Smooth muscle cell of the brain vasculature (primary cell): ENCODE measurements at places on chromosomes 7 and 10.

GRCh38 chr10:283916-284356 is 148.7 kb downstream of the ZMYND11 start:
- no peak for DNase-seq

GRCh38 chr7:81623251-81623855 is 146.5 kb downstream of the HGF start:
- no peak for DNase-seq

DNA sequence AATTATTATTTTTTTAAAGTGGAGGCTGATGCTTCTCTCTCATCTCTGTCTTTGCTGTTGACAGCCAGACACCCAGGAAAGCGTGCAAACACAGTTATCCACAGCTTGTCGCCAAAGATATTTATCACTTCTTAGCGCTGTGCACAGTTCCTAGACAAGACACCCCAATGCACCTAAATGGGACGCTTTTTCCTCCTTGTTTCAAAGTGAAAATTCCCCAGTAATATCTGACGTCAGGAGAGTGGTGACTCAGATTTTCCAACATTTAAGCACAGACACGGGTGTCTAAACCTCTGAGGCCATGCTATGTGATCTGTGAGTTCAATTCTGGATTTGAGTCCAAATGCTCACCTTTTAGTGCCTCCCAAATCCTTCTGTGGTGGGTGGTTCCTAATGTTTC is 151.6 kb downstream of the EMX2 start:
- no peak for DNase-seq

DNA sequence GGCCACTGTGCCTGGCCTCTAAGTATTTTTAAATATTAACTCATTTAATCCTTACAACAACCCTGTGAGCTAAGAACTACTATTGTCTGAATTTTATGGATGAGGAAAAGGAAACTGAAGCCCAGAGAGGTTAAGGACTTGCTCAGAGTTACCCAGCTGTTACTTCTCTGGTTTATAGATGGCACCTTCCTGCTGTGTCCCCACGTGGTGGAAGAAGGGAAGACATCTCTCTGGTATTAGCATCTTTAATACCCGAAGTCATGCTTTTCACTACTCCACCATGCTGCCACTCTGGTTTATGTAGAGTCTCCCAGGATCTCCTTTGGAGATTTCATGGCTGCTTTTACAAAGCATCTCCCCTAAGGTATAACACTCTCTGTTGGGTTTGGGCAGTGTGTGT is 105.5 kb upstream of the MKLN1 start:
- no peak for DNase-seq

GRCh38 chr10:5002013-5002727 is 1.5 kb downstream of the AKR1C2 start:
- DNase-seq: no peak

DNA sequence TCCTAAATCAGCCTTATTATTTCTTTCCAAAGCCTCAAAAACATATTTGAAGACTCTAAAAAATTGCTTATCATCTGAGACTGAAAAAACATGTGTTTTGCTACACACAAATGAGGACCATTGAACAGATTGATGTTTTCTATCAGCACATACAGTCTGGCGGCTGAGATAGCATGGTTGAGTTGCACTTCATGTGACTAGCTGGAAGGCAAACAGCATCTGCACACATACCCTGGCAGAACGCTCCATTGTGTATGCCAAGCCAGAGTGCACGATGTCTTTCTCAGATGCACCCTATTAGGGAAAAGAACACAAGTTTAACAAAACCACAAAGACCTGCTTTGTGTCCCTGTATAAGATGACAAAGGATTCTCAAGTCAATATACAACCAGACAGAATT is 33.0 kb downstream of the FAM25A start:
- DNase-seq: no peak

DNA sequence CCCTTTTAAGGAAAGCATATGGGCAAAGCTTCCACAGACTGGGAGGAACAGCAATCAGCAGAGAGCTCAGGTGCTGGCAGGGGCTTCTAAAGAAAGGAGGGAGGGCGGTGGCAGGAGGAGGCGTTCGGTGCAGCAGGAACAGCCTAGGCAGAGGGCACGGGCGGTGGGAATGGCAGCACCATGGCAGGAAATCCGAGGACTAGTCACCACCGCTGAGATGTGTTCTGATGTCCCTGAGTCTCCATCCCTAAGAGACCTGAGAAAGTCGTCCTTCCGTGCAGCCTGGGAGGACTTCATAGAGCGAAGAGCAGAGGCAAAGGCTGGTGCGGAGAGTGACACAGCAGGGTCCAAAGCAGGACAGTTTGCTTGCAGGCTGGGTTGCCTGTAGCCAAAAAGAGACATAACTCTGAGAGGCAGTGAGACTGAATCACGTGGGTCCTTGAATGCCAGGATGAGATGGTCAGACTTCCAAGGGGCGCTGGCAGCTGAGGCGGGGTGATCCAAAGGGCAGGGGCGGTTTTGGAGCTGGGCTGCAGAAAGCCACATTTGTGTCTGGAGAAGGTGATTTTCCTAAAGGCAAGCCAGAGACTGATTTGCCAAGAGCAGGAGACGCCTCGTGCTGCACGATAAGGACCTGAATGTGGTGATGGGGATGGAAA is 35.8 kb upstream of the GRID1 start:
- no peak for DNase-seq

DNA sequence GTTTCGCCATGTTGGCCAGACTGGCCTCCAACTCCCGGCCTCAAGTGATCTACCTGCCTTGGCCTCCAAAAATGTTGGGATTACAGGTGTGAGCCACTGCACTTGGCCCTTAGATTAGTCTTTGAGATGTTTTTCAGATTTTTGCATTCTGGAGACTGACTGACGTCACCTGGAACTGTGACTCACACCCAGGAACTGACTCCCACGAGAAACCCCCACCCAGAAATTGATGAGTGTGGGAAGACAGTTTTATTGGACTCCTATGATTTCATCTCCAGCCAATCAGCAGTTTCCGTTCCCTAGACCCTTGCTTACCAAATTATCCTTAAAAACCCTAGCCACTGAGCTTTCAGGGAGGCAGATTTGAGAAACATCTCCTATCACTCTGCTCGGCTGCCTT is 867.3 kb downstream of the TYW1 start:
- no peak for DNase-seq

DNA sequence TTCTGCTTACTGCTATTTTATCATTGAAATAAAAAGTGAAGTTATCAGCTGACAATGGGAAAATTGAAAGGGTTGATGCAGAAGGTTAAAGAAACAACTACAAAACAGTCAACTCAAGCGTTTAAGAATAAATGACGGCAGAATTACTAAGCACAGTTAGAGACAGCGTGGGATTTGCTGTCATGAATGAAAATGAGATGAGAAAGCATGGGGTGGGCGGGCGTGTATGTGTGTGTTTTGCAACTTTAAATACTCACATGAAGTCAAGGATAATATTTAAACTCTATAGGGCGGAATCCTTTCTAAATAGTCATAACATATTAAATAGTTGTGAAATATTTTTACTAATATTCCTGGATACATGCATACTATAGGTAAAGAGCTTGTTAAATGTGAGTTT is 450.8 kb downstream of the ETV1 start:
- DNase-seq: no peak

DNA sequence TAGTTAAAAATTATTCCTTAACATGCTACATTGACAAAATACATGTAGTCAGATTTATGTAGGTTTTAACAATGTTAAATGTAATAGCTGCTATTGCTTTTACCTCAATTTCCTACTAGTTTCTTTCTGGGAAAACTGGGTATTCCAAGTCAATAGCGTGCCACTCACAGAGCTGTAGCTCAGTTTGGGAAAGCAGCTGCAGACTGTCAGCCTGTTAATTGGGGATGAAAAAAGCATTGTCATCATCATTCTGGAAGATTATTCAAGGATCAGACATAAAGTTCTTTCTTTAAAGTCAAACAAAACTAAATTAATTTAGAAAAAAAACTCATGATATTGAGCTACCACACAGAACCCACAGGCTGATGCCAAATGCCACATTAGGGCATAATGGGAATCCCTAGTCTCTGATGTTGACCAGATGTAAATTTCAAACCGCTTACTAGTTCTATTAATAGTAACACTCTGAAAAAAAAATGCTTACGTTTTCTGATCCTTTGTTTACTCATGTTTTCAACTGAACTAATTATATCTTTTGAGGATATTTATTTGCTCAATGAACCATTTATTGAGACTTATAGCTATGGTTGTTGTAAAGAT is 19.6 kb upstream of the AGMO start:
- no peak for DNase-seq

- DNase-seq: no peak
Measured at GRCh38 chr7:140732416-140732815, 35.9 kb downstream of the NDUFB2 start.

GRCh38 chr7:12235970-12236369 is 24.9 kb downstream of the TMEM106B start:
- DNase-seq: no peak

DNA sequence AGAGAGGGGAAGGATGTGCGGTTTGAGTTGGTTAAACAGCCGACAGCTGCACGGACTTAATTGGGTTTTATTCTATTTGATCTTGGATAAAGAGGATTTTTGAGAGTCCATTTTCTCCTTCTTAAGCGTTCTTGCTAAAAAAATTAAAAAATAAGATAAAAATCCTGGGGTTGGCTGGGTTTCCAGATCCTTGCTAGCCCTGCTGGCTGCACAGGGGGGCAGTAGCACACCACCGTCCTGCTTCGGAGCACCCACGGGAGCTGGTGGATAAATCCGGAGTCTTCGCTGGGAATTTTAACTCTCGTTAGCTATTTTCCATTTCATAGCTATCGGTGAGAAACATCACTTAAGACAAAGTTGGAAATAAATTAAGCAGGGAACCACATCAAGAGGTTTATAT is 792.0 kb downstream of the TYW1 start:
- no peak for DNase-seq

GRCh38 chr7:64887756-64888508 is 15.1 kb upstream of the ZNF273 start:
- no peak for DNase-seq

DNA sequence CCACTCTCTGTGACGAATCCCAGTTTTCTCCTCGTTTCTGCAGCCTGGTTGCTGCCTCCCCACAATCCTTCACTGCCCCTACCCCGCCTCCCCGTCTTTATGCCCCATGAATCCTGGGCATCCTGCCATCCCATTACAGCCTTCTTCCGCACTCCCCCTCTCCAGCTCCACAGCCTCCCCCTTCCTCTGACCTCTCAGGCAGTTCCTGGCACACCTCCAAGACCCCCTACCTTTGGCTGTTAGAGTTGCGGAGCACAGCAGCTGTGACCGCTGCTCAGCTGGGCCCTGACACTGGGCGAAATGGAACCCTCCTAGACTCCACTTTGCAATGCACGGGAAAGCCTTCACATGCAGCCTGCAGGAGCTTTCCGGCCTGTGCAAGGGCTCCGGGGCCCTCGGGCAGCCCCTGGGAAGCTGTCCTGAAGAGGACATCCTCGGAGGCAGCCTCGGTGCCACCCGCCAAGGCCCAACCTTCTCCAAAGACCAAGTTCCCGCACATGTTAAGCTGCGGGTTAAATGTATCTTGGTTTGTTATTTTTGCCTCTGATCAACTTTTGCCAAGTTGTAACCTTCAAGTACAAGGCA is 400.7 kb upstream of the MKI67 start:
- no peak for DNase-seq

- no peak for DNase-seq
Measured at GRCh38 chr10:43211030-43211429, 55.8 kb downstream of the RASGEF1A start.

DNA sequence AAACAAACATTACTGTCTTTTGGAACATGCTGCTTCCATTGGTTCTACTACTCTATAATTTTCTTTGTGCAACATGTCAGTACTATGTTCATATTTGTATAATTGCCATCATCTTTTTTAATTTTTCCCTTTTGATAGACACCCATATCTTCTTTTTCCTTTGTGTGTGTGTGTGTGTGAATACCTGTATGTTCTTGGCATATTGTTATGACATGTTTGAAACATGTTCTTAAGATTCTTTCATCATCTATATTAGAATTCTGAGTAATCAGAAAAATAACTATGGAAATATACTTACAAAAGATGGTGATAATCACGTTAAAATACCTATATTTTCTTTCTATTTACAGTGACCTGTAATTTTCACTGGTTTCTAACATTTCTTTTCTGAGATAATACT is 3.5 kb upstream of the CDK6 start:
- DNase-seq: no peak

DNA sequence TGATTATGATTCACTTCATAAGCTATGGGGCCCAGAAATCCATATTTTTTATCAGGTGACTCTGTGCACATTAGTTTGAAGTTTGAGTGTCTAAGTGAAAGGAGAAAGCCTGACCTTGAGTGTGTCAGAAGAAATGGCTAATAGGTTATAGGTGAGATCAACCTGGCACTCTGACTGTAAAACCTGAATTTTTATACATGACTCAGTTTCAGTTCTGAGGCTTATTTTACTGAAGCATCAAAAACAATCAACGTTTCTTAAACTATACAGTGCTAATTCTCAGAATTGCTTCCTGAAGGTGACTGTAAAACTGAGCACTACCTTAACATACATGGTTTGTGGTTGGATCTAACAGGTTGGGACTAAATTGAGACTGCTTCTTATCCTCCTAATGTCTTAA is 159.4 kb upstream of the AHR start:
- DNase-seq: no peak

GRCh38 chr7:72055426-72055825 is 356.7 kb downstream of the CALN1 start:
- DNase-seq: no peak
